ENCODE measurements at places on chromosomes 2 and 18. TPM values are rescaled to one million over a fixed set of nuclear protein-coding genes. Genes with fewer than 3 reads are reported as not detected.

GRCh38 chr2:65781756-65782155 lies 349.4 kb upstream of the SPRED2 start:
- no peak for DNase-seq

DNA sequence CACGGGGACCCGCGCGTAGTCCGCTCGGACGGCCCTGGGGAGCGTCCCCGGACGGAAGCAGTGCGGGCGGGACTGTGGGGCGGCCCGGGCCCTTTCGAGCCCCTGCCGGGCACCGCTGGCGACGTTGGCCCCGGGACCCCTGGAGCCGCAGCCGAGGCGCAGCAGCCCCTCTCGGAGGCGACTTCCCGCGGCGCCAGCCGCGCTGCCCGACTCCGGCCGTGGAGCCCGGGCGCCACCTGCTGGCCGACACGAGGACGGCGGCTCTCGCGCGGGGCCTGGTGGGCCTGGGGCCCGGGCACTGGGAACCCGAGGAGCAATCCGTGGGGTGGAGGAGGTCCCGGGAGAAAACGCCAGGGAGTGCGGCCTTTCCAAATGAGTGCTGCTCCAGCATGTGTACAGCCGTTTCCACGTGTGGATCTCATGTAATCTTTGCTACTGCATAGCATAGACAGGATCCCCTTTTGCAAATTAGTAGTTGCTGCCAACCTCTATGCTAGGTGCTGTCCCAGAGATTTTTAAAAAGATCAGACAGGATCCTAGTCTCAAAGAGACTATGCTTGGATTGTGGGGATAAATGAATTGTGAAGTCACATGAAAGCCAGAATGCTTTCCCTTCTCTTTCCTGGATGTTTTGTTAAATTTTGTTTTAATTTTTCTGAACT lies 4.0 kb downstream of the ID2 start:
- peak; percentile 69 for DNase-seq

- DNase-seq, result no peak
Measured at GRCh38 chr2:181859123-181859522, 32.4 kb upstream of the ITPRID2 start.

DNA sequence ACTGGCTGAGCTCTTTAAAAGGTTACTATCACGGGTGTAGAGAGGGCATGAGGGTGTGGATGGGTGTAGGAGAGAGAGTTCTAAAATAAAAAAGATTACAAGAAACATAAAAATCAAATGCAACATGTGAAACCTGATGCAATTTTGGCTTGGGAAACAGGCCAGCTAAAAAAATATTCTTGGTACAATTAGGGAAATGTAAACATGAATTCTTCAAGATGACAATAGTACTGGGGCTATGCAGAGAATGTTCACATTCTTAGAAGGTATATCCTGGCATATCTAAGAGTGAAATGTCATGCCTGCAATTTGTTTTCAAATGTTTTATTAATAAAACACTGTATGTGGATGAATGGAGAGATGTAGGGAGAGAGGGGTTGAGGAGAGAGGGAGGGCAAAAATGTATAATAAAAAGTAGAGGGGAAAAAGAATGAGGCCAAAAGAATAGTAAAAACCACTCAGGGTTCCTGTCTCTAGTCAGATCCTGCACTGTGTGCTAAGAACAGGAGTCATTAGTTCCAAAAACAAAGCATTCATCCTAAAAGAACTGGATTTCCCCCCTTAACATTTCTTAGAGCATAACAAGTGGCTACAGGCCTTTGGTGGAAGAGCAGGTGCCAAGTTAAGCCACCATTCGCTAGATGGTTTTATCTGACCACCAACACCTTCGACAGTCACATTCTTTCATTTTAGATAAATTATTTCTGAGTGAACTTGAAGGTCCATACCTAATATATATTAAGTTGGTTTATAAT lies 77.3 kb downstream of the LPIN2 start:
- no peak for DNase-seq

- DNase-seq, result no peak
Measured at GRCh38 chr2:136212426-136213378, 94.8 kb upstream of the CXCR4 start.

DNA sequence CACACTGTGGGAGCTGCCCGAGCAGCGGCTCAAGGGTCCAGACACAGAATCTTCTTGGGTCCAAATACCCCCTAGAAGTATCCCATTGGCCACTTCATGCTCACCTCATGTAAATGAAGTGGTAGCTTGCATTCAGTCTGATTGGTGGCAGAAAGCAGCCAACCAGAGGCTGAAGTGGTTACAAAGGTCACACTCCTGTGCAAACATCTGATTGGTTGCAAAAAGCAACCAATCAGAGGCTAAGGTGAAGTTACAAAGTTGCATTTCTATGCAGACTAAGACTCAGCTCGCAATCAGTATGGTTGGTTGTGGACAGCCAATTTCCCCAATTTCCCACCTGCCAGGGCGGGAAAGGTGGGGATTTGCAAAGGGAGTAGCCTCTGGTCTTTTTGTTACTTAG lies 94.3 kb downstream of the DGKD start:
- DNase-seq, result no peak

DNA sequence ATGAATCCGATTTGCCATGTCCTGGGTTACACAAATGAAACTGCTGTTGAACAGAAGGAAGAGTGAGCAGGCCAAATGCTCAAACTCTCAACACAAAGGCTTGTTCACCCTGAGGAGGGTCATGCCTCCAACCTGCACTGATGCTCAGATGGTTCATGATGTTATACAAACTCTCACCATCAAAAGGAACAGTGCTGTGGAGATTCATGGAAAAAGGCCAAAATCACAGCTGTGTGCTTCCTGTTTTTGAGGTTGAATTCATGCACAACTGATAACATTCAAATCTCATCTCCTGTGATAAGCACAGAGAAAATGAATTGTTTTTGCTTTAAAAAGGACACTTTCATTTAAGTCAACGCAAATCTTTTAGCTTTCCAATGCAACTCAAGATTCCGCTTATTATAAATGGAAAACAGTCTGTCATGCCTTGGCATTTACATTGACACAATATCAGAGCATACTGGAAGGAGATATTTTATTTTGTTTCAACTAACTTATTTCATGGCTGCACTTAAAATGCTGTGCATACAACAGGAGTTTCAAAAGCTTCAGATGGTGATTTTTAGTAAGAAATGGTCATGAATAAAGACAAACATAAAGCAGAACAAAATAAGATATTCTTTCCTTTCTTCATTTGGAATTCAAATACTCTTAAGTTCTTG lies 22.2 kb upstream of the TTN start:
- no peak for DNase-seq

- DNase-seq, result no peak
Measured at GRCh38 chr2:189533288-189534035, 47.1 kb downstream of the SLC40A1 start.

DNA sequence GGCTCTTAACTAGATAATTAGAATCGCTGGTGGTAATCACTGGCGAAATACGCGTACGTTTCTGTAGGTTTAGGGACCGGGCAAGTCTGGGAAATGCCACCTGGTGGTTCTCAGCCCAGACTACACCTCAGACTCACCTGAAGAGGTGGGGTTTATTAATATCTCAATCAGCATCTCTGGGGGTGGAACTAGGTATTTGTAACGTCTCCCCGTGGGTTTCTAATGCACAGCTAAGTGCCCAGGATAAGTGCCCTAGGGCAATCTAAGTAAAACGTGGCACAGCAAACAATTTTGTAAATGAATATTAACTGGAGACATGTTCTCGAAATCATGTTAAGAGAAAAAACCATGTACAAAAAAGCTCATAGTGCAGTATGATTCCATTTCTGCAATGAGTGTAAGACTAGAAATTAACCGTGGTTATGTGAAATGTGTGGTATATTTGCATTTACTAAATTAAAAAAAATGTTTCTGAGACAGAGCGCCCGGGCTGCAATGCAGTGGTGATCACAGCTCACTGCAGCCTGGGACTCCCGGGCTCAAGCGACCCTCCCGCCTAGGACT lies 760 bp upstream of the CNOT11 start:
- no peak for DNase-seq

GRCh38 chr2:26610504-26611335 lies 30.4 kb downstream of the CIB4 start:
- no peak for DNase-seq

DNA sequence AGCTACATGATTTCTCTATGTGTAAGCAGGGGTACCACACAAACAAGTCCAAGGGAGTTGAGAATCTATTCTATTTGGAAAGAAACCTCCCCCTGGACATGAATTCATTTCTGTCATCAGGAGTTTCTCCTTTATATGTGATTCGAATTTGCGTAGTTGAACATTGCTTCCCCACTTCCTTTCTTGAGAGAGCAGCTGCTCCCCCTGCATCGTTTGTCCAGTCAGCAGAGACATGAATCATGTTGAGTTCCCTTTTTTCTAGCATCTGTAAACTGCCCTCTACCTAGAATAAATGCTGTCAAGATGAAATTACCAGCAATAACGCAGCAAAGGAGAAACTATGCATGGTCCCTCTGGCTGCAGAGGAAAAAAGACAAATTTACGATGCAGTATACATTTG lies 73.8 kb downstream of the KIF5C start:
- DNase-seq, result no peak

DNA sequence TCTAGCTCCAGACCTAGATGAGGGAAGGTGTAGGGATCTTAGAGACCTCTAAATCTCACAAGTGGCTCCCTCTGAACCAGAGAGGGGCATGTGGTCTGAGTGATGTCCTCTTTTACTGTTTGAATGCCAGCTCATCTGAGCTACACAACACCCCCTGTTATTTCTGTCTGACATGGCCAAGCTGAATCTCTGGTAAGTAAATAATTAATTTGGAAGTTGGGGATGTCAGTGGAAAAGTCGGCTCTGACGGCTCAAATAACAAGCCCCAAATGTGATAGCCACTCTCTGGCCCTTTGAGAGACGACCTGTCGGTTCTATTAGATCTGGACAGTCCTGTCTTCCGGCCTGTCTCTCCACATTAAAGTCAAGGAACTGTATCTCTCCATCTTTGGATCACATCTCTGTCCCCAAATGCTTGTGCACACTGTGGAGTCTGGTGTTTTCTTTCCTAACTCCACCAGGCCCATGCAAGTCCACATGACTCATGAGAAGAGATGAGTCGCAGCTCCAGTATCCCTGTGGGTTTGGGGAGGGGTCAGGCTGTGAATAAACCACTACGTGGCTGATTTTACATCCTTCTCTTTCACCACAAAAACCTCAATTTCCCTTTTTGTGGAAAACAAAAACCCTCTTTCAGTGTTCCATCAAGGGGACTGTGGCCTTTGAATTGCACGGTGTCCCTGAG lies 52.5 kb downstream of the SETBP1 start:
- no peak for DNase-seq

GRCh38 chr2:164479460-164479859 lies 141.8 kb downstream of the GRB14 start:
- no peak for DNase-seq

- no peak for DNase-seq
Measured at GRCh38 chr18:58140387-58141325, 96.6 kb downstream of the NEDD4L start.

- no peak for DNase-seq
Measured at GRCh38 chr2:31944828-31945571, 65.8 kb downstream of the MEMO1 start.

DNA sequence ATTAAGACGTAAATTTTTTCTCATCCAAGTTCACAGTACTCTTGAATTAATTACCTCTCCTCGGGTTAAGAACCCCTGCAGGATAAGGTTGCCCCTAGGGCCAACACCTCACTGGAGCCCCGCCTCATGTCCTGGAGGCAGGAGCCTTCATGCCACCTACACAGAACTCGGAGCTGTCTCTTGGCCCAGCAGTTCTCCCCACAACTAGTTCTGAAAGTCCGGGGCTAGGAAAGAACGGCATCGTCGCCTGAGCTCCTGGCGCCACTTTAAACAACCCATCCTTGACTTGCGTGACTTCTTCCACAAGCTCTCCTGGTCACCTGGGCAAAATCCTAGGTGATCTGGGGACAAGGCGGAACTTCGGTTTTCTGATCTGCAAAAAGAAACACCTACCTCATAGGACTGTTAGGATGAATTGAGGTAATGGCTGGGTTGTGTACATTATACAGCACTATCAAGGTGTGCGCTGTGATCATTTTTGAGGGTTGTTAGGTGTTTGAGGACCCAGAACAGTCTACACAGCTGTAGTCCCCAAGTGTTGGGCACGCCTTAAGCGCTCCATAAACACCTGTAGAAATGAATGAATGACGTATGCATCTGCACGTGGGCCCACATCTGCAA lies 641 bp upstream of the ITGA6 start:
- DNase-seq, result no peak

- DNase-seq, result peak; percentile 64
Measured at GRCh38 chr2:233418761-233419546, 64.7 kb downstream of the DGKD start.

DNA sequence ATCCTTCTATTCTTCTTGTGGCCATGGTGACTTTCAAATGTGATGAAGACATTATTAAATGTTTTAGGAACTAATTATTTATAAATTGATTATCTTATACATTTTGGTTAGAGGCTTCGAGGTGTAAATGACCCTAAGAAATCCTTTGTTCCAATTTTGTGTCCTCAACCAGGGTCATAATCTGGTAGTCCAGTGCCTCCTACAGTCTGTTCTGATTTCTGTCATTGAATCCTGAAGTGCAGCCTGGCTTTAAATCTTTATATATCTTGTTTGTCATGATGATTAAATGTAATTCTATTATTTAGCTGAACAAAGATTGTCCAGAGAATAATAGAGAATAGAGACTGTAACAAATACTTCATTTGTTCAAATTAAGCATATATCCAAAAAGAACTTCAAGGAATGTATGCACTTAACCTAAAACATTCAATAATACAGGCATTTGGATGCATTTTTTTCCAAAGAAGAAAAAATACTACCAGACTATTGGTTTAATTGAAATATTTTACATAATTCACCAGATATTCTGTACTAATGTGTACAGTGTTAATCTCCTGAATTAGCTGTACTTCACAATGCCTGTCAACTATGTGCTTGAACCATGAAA lies 89.8 kb downstream of the PRPF40A start:
- no peak for DNase-seq

DNA sequence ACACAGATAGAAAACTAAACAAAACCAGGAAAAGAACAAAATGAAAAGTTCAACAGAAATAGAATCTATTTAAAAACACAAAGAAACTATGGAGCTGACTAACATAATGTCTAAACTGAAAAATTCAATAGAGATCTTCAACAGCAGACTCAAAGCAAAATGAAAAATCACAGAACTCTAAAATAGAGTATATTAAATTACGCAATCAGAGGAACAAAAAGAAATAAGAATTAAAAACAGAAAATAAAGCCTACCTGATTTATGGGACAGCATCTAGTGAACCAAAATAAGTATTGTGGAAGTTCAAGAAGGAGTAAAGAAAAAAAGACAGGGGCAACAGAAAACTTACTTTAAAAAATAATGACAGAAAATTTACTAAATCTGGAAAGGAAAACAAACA lies 152.1 kb upstream of the GALNT5 start:
- no peak for DNase-seq

The ACMSD gene
- not detected for total RNA-seq

The C1QL2 gene
- total RNA-seq, result not detected

The ABCG5 gene
- total RNA-seq, result not detected

The TLX2 gene
- total RNA-seq, result not detected

The PPP1R1C gene
- total RNA-seq, result 33.1 TPM

The ACVR1C gene
- total RNA-seq, result 0.36 TPM

The CYP1B1 gene
- 17.7 TPM for total RNA-seq

The CCDC141 gene
- 208 TPM for total RNA-seq

The TWIST2 gene
- 2.7 TPM for total RNA-seq

Data from left ventricle myocardium inferior (tissue), 1 donor.